Caki2 (cell line): ENCODE measurements at places on chromosomes 2 and 18.

DNA sequence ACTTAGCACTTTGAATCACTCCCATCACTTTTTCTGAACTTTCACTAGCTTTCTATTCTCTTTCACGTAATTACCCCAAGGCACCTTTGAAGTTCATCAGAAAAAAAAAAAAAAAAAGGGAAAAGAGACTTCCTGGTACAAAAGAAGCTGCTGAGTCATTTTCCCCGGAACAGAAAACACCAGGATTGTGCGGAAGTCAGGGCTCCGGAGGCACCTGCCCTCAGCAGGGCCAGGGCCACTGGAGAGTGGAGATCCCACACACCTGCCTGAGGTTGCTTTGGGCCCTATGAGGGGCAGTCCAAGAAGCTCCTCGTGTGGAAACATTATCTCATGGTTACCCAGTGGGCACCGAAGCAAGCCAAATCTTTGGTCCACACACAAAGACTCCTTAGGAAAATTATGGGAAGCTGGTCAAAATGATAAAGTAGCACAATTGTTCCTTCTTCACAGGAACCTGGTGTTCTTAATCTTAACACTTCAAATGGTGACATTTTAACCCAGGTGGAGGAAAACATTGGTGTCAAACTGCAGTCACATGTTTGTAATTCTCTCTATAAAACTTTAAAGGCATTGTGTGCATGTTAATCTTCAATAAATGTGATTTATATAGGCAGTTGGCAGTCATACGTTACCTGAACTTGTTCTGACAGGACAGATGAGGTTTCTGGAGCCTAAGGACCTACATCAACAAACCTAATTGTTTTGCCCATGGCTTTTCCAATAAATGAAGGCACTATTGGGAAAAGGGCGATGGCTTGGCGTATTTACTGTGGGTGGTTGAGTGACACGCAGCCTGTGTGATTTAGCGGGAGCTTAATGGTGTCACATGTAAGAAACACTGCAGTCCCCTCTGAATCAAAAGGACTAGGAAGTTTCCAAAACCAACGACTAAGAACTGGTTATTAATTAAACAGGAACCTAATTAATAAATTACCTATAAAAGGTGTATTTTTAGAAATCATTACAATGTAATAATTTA lies 23.4 kb upstream of the FAM110C start:
- peak; percentile 47 for DNase-seq

GRCh38 chr2:18209934-18210639 lies 331.6 kb downstream of the KCNS3 start:
- DNase-seq: no peak

DNA sequence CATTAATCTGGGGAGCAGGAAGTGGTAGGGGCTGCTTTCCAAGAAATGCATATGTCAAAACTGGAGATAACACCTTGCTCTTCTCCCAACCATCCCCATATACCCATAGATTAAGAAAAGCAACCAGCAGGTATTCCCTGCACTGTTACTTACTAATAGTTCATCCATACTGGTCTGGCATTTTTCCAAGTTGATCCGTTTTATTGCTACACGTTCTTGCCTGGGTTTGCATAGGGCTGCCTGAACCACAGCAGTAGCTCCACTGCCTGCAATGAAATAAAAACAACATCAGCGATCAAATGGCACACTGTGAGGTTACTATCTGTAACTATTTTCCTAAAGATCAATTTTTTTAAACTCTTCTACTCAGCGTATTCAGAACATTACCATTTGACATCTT lies 65.6 kb downstream of the STK39 start:
- DNase-seq: no peak

GRCh38 chr2:80326214-80326613 lies 21.7 kb upstream of the LRRTM1 start:
- DNase-seq: no peak

- peak; percentile 2 for DNase-seq
Observed at GRCh38 chr18:54555286-54555685, 35.8 kb upstream of the DYNAP start.

DNA sequence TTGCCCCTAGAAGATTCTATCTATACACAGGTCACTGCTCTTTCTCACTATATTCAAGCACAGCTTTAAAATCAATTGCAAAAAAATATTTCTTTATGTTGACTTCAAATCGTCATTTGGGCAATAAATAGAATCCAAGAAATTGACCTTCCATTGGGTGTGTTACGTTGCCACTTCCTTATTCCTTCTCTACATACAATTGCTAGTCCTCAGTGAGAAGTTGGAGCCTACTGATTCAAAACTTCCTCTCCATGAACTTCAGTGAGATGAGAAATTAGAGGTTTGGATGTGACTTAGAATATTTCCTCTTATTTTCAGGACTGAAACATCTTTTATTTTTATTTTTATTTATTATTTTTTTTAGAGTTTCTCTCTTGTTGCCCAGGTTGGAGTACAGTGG lies 40.3 kb downstream of the PMAIP1 start:
- no peak for DNase-seq

GRCh38 chr2:57943315-57943714 lies 103.3 kb upstream of the VRK2 start:
- no peak for DNase-seq

DNA sequence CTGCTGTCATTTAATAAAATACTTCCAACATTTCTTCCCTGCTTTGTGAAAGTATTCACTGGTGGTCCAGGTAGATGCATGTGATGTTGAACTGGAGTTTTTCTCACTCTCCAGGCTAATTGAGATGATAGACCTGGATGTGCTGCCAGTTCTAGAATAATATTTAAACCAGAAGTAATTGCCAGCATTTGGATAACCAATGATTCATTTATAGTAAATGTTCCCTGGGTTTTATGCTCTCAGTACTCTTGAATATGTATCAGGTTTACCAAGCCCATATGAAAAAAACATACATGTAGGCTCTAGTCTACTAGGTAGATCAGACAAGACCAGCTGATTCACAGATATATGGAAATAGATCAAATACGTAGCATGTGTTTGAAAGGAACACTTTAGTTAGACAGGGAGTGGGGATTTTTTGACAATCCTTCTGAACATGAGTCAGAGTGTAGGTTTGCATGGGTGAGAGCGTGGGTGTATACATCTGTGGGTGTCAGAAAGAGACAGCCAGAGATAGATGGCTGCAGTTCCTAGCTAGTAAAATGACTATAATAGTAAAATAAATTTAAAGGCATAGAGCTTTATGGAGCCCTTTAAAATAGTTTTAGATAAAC lies 115.1 kb downstream of the NAB1 start:
- DNase-seq: no peak

DNA sequence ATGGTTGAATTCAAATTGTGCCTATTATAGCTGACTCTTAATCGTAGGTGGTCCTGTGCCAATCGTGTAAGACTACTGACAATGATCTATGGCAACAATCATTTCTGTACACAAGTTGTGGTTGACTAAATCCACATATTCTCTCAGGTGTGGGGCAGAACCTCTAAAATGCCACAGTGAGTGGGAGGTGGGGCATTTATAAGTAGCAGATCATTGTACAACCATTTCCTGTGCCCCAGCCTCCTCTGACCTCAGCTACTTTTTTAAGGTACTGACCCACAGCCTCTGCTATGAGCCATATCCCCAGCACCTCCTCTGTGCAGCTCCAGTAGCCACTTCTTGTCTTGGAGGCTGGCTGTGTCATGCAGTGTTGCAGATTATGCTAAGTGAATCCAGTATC lies 48.6 kb upstream of the RAPH1 start:
- DNase-seq: no peak

DNA sequence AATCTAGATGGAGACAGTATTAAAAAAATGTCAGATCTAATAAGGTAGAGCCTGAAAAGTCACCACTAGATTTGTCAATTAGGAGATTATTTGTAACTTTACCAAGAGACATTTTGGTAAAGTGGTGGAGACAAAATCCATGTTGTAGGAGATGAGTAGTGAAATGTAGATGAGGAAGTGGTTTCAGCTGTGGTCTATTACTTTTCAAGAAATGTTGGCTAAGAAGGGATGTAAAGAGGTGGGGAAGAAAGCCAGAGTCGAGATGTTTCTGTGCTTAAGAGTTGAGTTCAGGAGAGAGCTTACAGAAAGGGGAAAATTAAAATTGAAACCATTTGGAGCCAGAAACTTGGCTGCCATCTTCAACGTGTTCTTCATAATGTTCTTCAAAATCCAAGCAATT lies 22.2 kb downstream of the ACVR2A start:
- no peak for DNase-seq

GRCh38 chr2:98346311-98347236 lies at the start of gene CNGA3:
CNGA3 (plus strand) TSS chr2:98346456; CDS start chr2:98369976, 23,520 bp downstream.
- no peak for DNase-seq

GRCh38 chr2:196431957-196432356 lies 207.6 kb upstream of the CCDC150 start:
- peak; percentile 3 for DNase-seq

- DNase-seq: no peak
Observed at GRCh38 chr2:181785691-181786344, 105.5 kb upstream of the NEUROD1 start.

- DNase-seq: peak; percentile 62
Observed at GRCh38 chr18:52313213-52313612, 26.8 kb upstream of the DCC start.

GRCh38 chr2:113011108-113011507 lies 5.8 kb downstream of the IL36A start:
- no peak for DNase-seq

DNA sequence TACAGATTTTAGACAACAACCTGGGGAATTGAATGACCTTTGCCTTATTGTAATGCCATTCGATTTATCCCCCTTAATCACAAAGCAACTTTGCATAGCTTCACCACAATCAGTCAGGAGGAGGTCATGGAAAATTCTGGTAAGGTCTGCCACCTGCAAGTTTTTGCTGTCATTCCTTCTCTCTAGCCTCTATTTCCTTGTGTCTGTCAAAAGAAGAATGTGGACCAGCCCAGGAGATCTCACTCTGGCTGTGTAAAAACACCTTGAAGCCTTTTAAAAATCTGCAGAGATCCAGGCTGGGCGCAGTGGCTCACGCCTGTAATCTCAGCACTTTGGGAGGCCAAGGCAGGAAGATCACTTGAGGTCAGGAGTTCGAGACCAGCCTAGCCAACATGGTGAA lies 74.1 kb upstream of the BZW1 start:
- DNase-seq: no peak

DNA sequence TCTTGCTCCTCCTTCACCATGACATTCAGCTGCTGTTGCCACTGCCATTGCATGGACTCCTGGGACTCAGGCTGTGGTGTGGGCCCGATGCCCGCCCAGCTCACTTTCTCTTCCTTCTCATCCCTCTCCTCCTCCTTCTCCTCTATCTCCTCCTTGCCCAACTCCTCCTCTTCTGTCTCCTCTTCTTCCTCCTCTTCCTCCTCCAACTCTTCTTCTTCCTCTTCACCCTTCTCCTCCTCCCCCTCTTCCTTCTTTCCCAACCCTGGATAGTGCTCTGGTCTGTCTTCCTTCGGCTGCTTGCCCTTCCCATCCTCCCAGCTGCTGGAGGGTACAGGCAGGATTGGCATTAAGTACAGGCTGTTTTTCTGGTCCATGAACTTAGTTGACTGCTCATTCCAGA lies 10.8 kb upstream of the CRYBA2 start:
- no peak for DNase-seq

- DNase-seq: no peak
Observed at GRCh38 chr2:100066246-100066645, 76.1 kb downstream of the AFF3 start.

GRCh38 chr2:10124538-10125045 lies 2.1 kb downstream of the RRM2 start:
- DNase-seq: peak; percentile 64

GRCh38 chr18:59927246-59927825 lies 27.5 kb downstream of the PMAIP1 start:
- DNase-seq: no peak

DNA sequence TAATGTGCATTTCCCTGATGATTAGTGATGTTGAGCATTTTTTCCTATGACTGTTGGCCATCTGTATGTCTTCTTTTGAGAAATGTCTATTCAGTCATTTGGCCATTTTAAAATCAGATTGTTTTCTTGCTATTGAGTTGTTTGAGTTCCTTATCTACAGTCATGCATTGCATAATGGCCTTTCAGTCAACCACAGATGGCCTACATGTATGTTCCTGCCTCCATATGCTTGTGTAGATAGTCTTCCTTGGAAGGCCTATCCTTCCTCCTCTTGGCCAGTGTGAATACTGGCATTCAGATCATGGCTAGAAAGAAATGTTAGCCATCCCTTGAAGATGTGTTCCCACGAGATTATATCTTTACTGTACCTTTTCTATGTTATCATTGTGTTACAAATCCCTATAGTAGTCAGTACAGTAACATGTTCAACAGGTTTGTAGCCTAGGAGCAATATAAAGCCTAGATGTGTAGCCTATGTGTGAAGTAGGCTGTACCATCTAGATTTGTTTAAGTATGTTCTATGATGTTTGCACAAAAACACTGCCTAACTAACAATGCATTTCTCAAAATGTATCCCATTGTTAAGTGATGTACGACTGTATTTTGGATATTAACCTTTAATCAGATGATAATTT lies 65.6 kb upstream of the CD302 start:
- DNase-seq: no peak

DNA sequence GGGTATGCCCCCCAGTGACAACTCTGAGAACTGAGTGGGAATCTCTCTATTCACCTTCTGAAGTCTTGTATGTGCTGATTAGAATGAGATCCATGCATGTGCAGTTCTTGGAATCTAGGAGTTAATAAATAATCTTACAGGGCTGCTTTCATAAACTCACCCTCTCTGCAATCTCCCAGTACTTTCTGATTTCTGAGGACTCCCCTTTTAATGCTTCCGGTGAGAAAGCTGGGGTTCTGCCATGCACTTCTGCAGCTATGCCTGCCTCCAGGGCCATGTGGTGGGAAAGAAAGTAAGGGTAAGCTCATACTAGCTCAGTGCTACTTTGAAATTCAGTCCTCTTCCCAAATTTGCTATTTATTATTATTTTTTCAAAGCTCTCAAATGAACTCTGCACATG lies 432.9 kb downstream of the MTX2 start:
- DNase-seq: no peak

GRCh38 chr2:176101216-176101830 lies 1.7 kb downstream of the HOXD12 start:
- no peak for DNase-seq

DNA sequence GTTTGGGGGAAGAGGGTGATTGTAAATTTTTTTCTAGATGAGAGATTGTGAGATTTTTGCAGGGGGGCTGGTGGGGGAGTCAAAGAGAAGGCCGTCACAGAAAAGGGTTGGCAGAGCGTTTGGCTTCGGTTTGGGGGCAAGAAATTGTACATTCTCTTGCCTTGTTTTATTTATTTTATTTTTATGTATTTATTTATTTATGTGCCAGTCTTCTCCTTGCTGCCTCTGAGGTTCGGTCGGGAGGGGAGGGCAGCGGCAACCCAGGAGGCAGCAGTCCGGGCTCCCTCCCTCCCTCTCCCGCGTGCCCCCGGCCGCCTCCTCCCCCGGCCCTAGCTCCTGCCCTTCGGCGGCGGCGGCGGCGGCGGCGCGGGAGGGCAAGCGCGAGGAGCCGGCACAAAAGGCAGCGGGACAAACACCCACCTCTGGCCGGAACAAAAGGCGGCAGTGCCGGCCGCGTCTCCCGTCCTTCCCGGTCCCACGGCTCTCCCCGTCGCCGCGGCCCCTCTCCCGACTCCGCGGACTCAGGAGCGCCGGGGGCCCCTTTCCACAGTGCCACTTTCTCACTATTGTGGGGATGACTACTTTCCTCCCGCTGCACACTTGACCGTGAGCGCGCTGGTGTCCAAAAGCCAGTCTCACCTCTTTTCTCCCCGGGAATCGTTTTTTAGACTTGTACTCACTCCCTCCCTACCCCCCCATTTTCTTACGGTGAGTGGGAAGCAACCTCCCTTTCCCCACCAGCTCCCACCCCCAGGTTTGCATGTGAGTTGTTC lies 1.2 kb downstream of the BCL11A start:
- peak; percentile 23 for DNase-seq
